Left ventricle myocardium inferior (tissue), 1 donor: ENCODE measurements at places on chromosomes 1 and 21. TPM values are rescaled to one million over a fixed set of nuclear protein-coding genes. Genes with fewer than 3 reads are reported as not detected.

- no peak for DNase-seq
Observed at GRCh38 chr1:27435566-27436203, 43.3 kb downstream of the GPR3 start.

DNA sequence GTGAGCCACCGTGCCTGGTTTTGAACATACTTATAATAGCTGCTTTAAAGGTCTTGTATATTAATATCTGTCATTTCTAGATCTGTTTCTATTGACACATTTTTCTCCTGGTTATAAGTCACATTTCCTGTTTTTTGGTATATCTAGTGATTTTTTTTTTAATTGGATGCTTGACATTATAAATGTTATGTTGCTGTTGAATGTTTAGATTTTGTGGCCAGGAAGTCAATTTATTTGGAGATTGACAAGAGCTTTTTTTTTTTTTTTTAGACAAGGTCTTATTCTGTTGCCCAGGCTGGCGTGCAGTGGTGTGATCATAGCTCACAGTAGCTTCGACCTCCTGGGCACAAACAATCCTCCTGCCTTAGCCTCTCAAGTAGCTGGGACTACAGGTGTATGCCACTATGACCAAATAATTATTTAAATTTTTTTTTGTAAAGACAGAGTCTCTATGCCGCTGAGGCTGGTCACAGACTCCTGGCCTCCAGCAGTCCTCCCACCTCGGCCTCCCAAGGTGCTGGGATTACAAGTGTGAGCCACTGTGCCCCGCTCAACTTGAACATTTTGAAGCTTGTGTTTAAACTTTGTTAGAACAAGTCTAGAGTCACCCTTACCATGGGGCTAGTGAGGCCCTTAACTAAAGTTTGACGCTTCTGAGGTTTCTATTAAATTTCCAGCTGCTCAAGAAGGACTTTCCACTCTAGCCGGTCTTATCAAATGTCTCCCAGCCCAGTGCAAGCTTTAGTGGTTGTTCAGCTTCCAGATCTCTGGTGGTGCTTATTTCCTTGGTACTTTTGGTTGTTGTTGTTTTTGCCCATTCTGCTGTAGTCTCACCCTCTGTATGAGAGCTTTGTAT is 8.6 kb upstream of the CHI3L2 start:
- DNase-seq: no peak

CR1L gene
- total RNA-seq: not detected

ACOT11 gene
- total RNA-seq: 64.8 TPM

- no peak for DNase-seq
Observed at GRCh38 chr1:74584185-74584584, 71.8 kb upstream of the LRRC53 start.
